Activated CD8-positive, alpha-beta T cell treated with anti-CD3 and anti-CD28 coated beads, Interleukin-2, amount 10 ng/mL, durations not matched to agents 7 days and 5 days (primary cell): ENCODE measurements at places on chromosomes 1 and 21. TPM values are rescaled to one million over a fixed set of nuclear protein-coding genes. Genes with fewer than 3 reads are reported as not detected.

ZNF683 gene
- 26.6 TPM for total RNA-seq

CFHR3 gene
- total RNA-seq: not detected

NBPF6 gene
- not detected for total RNA-seq

CLCA1 gene
- total RNA-seq: not detected

CCDC17 gene
- 2.5 TPM for total RNA-seq
